Fibroblast of lung (primary cell): ENCODE measurements at places on chromosomes 12 and 14. TPM values are rescaled to one million over a fixed set of nuclear protein-coding genes. Genes with fewer than 3 reads are reported as not detected.

Gene RNF10
- 184 and 189 TPM in 2 replicates for polyA plus RNA-seq

Gene DPPA3
- not detected in 2 replicates for polyA plus RNA-seq

Gene POTEG
- polyA plus RNA-seq: not detected in 2 replicates

Gene BMP4
- polyA plus RNA-seq: 11.4 and 22.9 TPM in 2 replicates

Gene BEST3
- polyA plus RNA-seq: 0.03 TPM in 1 of 2 replicates, not detected in the other

Gene CLEC1B
- polyA plus RNA-seq: not detected in 2 replicates

Gene FGF6
- not detected in 2 replicates for polyA plus RNA-seq

Gene TGM1
- 1.3 and 1.4 TPM in 2 replicates for polyA plus RNA-seq

Gene SNW1
- polyA plus RNA-seq: 59.1 and 60.2 TPM in 2 replicates

Gene NEMP1
- polyA plus RNA-seq: 11.1 and 17.6 TPM in 2 replicates

Gene FAIM2
- polyA plus RNA-seq: 1.00 and 7.3 TPM in 2 replicates

Gene LRTM2
- not detected in 2 replicates for polyA plus RNA-seq

Gene BIN2
- polyA plus RNA-seq: not detected in 2 replicates

Gene IL22
- polyA plus RNA-seq: not detected in 2 replicates

Gene INSM2
- polyA plus RNA-seq: not detected in 2 replicates

Gene MFAP5
- 2.0 and 18.6 TPM in 2 replicates for polyA plus RNA-seq

Gene UNG
- polyA plus RNA-seq: 16.0 and 22.7 TPM in 2 replicates

Gene ZBTB42
- 0.99 and 1.1 TPM in 2 replicates for polyA plus RNA-seq

Gene HEATR5A
- polyA plus RNA-seq: 28.1 and 45.4 TPM in 2 replicates

Gene TAS2R50
- not detected in 2 replicates for polyA plus RNA-seq

Gene HOXC12
- not detected in 2 replicates for polyA plus RNA-seq

Gene ZNF10
- 2.7 and 3.7 TPM in 2 replicates for polyA plus RNA-seq

Gene KIF21A
- polyA plus RNA-seq: 2.5 and 3.9 TPM in 2 replicates

Gene AQP6
- 0.06 TPM in 1 of 2 replicates, not detected in the other for polyA plus RNA-seq

Gene SLC6A13
- polyA plus RNA-seq: not detected in 2 replicates

Gene RGS6
- polyA plus RNA-seq: not detected in 2 replicates

Gene SRRM4
- polyA plus RNA-seq: not detected in 2 replicates

Gene SLC5A8
- polyA plus RNA-seq: not detected in 2 replicates
